ENCODE measurements at places on chromosomes 7 and 10.

DNA sequence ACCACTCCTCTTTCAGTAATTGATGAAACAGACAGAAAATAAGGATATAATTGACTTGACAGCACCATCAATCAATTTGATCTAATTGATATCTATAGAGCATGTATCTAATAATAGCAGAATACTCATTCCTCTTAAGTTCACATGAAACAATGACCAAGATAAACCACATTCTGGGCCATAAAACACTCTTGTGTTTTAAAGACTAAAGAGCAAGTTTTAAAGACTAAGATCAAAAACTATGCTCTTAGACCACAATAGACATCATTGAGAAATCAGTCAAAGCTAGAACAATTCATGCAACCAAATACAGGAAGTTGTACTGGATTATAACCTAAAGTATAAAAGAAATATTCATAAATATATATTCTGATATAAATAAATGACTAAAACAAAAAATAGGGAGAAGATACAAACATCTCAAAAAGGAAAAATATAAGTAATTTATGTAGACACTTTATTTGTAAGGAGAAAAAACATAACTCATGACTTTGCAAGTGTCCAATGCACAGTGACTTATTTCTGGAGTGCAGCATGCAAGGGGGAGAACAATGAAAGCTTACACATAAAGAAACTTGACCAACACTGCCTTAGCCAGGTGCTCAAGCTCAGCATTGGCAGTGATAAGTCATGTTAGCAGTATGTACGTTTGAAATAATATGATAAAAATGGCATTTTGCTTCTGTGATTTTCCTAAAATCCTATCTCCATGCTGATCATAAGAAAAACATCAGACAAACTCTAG lies 312.7 kb upstream of the IGFBP3 start:
- DNase-seq: no peak

DNA sequence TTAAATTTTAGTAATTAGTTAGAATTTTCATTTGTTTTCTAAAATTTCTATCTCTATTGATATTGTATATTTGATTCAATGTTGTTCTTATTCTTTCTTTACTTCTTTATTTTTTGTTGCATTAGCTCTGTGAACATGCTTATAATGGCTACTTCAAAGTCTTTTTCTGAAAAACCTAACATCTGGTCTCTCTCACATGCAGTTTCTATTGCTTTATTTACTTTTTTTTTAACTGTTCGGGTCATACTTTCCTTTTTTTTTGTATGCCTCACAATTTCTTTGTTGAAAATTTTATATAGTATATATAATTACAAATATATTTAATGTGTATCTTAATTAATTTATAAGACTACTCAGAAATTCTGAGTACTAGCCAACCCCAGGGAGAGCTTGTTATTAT lies 52.1 kb upstream of the PLXDC2 start:
- no peak for DNase-seq

- no peak for DNase-seq
Observed at GRCh38 chr10:88999625-89000024, 9.0 kb downstream of the FAS start.

GRCh38 chr10:84447701-84448400 lies 119.5 kb downstream of the CCSER2 start:
- DNase-seq: no peak

- DNase-seq: no peak
Observed at GRCh38 chr7:139264220-139264619, 33.2 kb downstream of the UBN2 start.

DNA sequence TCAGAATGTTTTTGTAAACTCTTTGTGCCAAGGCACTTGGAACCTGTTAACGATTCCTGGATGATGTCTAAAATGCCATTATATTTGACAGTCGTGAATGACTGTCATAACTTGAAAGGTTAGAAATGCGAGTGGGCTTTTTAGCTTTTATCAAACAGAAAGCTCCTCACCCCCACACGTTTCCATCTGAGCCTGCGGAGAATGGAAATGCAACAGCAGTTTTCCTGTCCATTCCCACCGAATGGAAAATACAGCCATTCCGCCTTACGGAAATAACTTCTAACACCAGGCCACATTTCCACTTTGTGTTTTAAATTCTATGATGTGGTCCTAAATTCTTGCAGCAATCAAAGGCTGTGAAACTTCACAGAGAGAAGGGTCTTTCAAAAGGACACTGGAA lies 83.8 kb downstream of the ELMO1 start:
- no peak for DNase-seq

DNA sequence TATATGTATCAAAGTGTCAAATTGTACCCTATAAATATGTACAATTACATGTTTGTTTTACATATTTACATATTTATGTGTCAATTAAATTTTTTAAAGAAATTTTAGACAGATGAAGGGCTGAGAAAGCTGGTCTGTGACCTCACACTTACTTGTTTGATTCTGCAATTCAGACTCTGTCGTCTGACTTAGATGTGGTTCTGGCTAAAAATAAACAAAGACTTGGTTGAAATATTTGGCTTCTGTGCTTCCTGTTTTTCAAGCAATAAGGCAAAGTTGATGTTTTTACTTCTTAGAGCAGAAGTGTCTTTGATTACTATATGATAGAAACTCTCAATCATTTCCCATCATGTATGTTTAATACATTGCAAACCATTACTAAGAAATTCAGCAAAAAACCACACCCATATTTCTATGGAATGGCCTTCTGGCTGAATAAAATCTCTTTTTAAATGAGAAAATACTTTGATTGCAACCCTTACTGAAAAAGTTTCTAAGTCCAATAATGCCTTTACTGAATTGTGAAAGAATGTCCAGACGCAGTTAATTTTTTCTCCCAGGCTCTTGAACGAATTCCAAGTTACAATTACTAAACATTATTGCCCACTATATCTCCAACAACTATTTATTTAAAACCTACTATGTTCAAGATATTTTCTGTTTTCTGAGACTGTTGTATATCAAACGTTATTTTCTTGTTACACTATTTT lies 59.5 kb upstream of the PRKG1 start:
- no peak for DNase-seq

- no peak for DNase-seq
Observed at GRCh38 chr7:126589068-126589684, 663.6 kb downstream of the GRM8 start.

- no peak for DNase-seq
Observed at GRCh38 chr10:70478191-70479164, at the start of gene PALD1. Gene PALD1, plus strand, starts transcription at chr10:70478767. Its CDS starts 47,185 bp downstream, at chr10:70525952.

GRCh38 chr7:151623766-151624165 lies 104.1 kb upstream of the RHEB start:
- DNase-seq: no peak

GRCh38 chr7:46854958-46855473 lies 726.9 kb downstream of the TNS3 start:
- no peak for DNase-seq

GRCh38 chr10:78914502-78915189 lies 154.1 kb upstream of the ZMIZ1 start:
- no peak for DNase-seq

DNA sequence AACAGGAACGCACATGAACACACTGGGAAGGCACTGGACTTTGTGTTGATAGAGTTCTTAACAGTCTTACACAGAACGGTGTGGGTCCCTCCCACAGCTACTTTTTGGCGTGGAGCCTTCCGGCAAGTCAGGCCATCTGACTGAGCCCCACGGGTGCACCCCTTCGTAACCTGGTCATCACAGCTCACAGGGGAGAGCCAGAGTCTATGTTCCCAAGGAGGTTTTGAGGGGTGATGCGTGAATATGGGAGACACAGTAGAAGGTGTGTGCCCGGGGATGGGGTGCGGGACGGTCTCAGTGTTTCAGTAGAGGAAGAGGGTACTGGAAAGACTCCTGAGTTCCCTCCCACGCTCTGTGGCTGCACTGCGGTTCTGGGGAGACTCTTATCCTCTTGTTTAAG lies 291.7 kb downstream of the DNAJB6 start:
- DNase-seq: no peak

- DNase-seq: no peak
Observed at GRCh38 chr10:131448883-131449282, 137.4 kb upstream of the TCERG1L start.

- no peak for DNase-seq
Observed at GRCh38 chr10:18501198-18501597, 150.2 kb downstream of the NSUN6 start.

DNA sequence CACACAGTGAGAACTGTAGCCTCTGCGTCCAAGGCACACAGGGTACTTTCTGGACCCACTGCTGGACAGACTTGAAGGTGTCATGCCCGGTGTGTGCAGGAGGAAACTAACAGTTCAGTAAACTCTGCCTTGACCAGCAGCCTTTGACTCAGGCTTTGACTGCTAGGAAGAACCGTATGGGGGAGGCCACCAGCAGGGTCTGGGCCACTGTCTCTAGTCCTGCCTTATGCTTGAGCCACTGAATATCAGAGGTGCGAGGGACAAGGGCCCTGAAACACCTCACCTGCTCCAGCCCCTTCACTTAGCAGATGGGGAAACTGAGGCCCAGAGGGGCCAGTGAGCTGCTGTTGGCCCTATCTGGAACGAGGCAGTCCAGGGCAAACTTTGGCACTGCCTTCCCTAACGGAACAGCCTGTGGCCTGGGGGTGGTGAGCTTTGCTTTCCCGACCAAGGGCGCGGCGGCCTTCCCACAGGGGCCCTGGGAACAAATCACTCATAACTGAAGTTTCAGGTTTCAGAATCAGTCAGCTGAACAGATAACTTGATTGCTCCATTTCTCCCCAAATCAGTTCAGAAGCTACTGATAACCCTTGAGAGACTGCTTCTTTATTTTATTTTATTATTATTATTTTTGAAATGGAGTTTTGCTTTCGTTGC lies 130.0 kb downstream of the FAM53B start:
- no peak for DNase-seq
